HCEC 1CT (cell line): ENCODE measurements at places on chromosomes 3 and 15.

- DNase-seq: no peak
These were observed 51.2 kb downstream of the LYSMD4 start for GRCh38 chr15:99681990-99682389.

- no peak for DNase-seq
These were observed 85.8 kb downstream of the SLC49A4 start for GRCh38 chr3:122880624-122881023.

- no peak for DNase-seq
These were observed 151.4 kb upstream of the BCL6 start for GRCh38 chr3:187896646-187897045.

GRCh38 chr3:40381904-40382616, 4.9 kb upstream of the ENTPD3 start:
- peak; percentile 63 for DNase-seq

GRCh38 chr3:120039642-120040610, 54.3 kb downstream of the GSK3B start:
- DNase-seq: no peak

DNA sequence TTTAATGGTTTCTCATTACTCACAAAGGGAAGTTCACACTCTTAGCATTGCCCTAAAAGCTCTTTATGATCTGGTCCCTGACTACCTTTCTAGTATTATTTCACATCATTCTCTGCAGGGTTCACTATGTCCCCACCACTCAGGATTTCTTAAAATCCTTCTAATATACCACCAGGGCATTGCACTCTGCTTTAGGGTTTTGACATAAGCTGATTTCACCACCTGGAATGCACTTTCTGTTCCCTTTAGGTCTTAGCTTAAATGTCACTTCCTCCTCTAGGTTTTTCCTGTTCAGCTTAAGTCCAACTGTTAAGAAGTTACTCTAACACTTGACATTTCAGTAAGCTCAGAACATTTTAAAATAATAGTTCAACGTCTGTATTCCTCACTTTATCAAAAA, 81.7 kb downstream of the HCN4 start:
- no peak for DNase-seq

GRCh38 chr3:12948371-12948770, 107.0 kb upstream of the RPL32 start:
- no peak for DNase-seq

GRCh38 chr3:71786217-71786549, 1.2 kb upstream of the PROK2 start:
- no peak for DNase-seq

DNA sequence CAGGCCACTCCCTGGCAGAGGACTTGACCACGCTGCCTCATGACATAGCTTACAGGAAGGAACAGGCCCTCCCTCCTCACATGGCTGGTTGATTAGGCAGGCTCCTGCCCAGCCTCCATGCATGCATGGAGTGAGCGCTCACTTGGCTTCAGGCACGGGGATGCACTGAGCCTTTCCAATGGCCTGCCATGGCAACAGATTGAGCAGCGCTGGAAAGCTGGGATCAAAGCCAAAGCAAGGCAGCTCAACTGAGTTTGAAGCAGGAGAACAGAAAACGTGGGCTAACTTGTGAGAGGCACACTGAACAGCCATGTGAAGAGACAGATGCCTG, 5.9 kb upstream of the GRAMD2A start:
- DNase-seq: peak; percentile 47

GRCh38 chr15:94877833-94878232, 646.5 kb downstream of the MCTP2 start:
- no peak for DNase-seq

GRCh38 chr3:172846103-172846561, 95.6 kb downstream of the ECT2 start:
- DNase-seq: no peak

GRCh38 chr15:73028831-73029451, 23.3 kb upstream of the NEO1 start:
- DNase-seq: no peak

GRCh38 chr3:126961191-126961790, 21.6 kb upstream of the PLXNA1 start:
- DNase-seq: peak; percentile 28

DNA sequence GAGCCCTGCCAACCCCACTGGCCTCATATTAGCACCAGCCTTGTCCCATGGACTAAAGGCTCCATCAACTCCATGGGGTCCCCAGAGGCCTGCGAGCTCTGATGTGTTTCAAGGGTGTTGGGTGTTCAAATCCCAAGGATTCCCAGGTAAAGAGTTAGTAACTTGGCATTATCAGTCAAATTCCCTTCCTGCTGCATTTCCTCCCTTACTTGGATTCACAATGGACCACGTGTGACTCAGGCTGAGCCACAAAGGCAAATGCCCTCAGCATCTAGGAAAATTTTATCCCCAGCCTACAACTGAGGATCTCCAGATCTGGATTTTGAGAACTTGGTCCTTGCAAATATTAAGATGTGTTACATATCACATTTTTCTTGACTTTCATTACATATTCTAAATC, 58.8 kb downstream of the GADL1 start:
- no peak for DNase-seq

DNA sequence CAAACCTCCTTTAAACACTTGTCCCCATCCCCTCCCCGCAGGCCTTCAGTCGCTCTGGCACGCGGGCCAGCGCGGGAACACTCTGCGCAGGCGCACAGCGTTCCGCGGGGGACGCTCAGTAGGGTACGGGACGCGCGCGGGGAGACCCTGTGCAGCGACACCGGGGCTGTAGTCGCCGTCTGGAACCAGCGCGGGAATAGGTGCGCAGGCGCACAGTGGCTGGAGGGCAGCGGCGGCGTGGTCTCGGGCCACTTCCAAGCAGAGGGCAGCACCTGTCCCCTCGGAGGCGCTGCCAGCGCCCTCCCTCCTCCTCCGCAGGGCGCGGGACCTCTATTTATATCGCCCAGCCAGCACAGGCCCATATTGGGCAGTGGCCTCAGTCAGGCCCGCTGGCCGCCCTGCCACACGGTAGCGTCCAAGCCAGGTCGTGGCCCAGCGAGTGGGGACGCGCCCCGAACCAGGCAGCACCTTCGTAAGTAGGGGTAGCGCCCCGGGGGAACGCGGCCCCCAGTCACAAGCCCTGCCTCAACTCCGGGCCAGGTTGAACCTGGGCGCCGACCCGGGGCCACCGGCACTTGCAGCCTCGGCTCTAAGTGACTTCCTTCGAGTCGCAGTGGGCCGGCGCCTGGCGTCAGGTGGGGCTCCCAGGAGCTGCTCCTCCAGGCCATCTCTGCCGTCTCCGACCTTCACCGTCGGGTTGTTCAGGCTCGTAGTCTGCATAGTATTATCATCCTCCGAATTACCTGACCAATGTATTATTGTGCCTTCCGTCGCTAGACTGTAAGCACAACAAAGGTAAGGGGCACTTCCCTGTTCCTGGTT, at the start of gene KBTBD12:
Gene KBTBD12, plus strand, starts transcription at position 118 of the 822 bp plus-strand sequence. CDS start 7,830 bp downstream, outside the sequence.
- DNase-seq: no peak

GRCh38 chr15:44035781-44036699, 159.0 kb downstream of the FRMD5 start:
- DNase-seq: no peak

DNA sequence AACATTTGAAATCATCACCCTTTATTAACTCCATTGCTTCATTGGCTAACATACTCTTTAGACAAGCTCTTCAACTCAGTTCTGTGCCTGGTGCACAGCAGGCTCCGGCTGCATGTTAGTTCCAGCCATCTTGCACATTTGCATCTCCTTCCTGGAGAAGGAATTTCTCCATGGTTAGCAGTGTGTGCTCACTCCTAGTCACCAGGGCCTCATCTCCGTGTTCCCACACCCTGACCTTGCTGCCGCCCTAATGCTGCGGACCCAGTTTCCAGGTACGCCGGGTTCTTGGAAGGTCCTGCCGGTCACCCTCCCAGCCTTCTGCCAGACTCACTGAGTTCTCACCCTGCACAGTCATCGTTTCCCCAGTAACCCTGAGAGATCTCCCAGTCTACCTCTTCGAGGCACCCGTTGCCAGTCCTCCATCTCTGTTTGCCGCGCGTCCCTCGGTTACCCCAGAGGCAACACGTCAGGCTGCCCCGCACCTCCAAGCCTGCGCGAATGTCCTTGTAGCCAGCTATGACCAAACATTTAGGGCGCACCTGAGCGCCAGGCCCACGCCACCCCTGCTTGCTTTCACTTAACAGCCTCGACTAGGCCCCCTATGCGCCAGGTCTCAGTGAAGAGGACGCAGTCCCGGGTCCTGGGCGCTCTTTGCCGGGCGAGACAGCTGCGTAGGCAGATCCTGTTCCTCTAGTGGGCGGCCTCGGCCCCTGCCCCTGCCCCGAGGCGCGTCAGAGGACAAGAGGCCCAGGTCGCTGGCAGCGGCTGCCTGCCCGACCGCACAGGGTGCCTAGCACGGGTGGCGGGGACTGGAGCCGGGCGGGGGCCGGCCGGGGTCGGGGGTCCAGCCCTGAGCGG, 747 bp upstream of the ZNF592 start:
- DNase-seq: peak; percentile 51

DNA sequence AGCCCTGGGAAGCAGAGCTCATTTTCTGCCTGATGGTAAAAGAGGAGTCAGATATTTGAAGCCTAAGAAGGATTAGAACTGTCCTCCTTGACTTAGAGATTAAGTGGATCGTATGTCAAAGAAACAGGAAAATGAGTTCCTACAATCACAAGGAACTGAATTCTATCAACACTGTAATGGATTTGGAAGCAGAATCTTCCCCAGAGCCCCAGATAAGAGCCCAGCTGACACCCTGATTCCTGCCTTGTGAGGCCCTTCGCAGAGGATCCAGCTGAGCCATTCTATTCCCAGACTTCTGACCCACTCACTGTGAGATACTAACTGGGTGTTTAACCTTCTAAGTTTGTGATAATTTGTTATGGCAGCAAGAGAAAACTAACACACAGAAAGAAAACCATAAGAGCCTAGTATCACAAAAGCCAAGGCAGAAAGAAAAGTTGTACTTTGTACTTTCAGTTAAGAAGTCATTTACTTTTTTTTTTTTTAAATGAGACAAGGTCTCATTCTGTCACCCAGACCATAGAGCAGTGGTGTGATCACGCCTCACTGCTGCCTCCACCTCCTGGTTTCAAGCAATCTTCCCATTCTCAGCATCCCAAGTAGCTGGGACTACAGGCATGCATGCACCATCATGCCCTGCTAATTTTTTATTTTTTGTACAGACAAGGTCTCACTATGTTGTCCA, 61.1 kb upstream of the ZBTB20 start:
- DNase-seq: no peak

DNA sequence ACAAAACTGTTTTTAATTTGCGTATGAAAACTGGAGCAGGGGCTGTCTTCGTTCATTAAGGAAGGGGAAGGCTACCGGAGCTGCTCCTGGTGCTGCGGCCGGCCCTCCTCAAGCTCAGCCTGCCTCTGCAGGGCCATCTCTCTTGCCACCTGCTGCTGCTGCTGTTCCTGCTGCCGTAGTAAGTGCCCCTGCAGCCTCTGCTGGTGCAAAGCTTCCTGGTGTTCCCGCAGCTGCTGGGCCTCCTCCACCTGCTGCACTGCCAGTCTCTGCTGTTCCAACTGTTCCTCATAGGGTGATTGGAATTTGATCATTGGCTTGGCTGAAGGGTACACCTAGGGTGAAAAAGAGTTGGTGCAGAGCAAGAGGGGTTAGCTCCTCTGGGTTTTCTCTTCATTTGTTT, 66.0 kb downstream of the GOLIM4 start:
- no peak for DNase-seq

DNA sequence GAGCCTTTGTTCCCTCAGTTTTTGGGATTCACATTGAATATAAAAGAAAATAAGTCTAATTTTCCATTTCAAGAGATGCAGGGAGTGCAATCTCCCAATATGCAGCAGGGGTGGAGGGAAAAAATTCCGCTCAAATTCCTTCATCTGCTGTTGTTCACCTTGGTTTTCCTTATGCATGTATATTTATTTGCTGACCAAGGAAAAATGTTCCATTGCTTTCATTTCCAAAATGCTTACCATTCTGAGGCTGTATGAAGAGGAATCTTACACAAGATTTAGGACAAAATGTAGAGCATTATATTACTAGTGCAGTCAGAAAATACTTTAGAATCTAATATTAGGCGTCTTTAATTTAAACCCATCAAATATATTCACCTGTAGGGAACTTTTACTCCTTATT, 863.9 kb downstream of the EPHA3 start:
- no peak for DNase-seq

- DNase-seq: no peak
These were observed 199.3 kb upstream of the TBC1D5 start for GRCh38 chr3:17941766-17942165.

DNA sequence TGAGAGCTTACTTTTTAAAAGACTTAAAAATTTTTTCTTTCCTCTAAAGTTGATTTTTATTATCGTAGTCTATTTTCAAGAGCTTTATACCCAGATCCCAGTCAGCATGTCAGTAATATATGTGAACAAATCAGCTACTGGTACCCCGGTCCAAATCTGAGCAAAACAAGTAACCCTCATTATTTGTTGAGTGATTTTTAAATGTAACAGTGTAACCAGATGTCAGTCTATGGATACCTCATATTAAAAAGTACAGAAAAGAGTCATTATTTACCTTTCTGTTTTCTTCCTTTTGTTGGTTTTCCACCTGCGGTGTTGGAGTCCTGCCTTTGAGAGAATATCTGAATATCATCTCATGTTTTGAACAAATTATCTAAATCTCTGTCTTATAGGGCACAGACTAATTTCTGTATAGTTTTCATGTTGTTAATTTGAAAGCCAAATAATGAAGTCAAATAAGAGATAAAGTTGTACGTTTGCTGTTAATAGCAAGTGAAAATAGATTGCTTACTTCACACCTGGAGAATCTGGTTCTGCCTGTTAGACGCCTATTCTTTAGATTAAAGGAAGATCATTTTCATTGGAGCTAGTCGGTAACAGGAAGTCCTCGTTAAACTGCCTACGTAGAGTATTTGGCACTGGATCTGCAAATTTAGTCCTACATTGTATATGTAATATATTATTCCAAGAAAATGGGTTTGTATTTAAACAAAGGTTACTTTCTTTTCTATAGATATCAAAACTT, at the start of gene STX19:
Gene STX19, minus strand, starts transcription at position 505 of the 745 bp plus-strand sequence. CDS start 13,328 bp downstream, outside the sequence.
- no peak for DNase-seq

DNA sequence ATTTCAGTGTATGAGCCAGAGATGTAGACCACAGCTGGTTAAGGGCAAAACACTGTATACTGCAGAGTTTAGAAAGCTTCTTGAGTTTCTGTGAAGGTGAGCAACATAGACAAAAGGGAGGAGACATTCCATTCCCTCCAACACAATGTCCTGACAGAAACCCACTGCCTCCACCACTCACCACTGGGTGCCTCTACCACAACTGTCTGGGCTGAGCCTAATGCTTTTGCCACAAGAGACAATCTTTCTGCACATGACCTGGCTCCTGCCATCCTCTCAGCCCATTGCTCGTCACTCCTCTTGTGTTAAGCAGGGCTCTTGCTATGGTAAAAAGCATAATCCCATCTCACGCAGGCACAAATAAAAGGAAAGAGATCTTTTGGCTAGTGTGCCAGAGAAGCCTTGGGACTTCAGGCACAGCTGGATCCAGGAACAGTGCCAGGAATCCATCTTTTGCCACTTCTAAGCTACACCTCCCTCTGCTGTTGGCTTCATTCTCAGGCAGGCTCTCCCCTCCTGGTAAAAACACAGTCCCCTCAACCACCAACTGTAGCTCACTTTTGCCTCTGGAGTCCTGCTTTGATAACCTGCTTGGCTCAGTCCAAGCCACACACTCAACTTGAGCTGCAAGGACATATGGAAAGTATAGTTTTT, 140.6 kb upstream of the PRR20G start:
- no peak for DNase-seq
